ENCODE measurements at places on chromosomes 6 and 20. TPM values are rescaled to one million over a fixed set of nuclear protein-coding genes. Genes with fewer than 3 reads are reported as not detected.

DNA sequence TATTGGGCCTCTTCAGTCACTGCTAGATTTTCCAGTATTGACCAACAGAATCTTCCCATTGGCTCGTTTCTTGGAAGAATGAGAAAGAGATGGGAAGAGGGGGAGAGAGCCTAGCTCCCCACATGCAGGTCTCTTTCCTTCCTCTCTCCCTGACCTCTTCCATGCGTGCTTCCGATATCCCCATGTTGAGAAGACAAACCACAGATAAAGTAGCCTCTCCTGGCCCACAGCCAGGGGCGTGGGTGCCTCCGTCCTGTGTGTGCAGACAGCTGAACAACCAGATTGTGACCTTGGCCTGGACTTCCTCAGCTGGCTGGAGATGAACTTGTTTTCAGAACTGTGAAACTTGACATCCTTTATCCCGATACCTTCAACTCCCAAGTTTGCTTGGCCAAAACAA is 71.0 kb downstream of the EDN3 start:
- no peak for DNase-seq

GRCh38 chr6:146595972-146596731 is 2.6 kb upstream of the ADGB start:
- DNase-seq: no peak

DNA sequence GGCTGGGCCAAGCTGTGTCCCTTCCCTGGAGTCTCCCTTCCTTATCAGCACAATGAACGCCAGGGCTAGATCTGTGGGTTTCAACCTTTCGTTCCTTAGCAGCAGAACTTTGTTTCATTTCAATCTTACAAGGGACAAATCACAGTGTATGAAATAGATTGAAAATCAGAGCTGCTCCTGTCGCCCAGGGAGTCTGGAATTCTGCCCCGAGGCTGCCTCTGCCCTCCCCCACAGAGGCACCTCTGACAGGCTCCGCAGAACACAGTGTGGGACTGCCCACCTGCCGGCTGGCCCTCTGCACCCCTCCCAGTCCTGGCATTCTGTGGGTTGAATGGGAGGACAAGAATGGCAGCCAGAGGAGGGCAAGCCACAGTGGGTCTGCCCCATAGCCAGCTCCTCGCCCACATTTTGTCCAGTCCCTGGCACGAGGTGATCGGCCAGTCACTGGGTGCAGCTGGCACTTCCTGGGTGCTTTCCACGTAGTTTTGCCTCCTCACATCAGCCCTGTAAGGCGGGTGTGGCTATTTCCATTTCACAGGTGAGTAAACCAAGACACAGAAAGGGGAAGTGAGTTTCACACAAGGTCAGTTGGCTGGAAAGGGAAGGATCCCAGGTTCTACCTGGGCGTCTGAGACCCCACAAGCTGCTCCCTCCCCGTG is 26.1 kb downstream of the MANBAL start:
- DNase-seq: no peak

GRCh38 chr6:79872303-79872702 is 75.0 kb downstream of the ELOVL4 start:
- no peak for DNase-seq

- no peak for DNase-seq
These were observed 672 bp upstream of the UBE2V1 start for GRCh38 chr20:50113420-50114224.

DNA sequence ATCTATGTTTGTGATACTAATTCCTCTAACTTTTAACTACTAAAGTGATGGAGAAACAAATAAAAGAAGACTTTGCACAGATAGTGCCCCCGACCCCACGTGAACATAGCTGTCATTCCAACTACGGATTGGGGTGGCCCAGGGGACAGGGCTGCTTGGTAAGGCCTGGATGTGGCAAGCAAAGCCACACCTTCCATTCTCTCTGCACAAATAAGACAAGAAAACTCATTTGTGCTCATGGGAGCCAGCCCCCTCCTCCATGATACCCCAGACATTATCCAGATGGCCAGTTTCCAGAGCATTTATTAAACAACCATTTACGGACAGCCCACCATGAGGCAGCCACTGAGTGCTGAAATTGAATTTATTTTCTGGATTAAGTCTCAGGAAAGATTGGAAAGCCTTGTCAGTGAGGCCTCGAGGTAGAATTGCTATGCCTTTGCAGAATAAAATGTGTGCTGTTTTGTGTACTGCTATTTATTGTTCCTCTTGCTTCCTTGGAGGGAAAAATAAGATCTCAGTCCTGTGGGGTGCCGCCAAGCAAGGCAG is 151.2 kb downstream of the UNC5CL start:
- DNase-seq: no peak

The PCSK2 gene
- not detected for total RNA-seq

The CLIC5 gene
- total RNA-seq: not detected

The COX4I2 gene
- not detected for total RNA-seq

The NMBR gene
- not detected for total RNA-seq

The GFRAL gene
- total RNA-seq: not detected

The HLA-DOB gene
- 0.13 TPM for total RNA-seq

Measured in HT1080 (cell line).